ENCODE measurements at places on chromosomes 5 and 9.
A peak's percentile ranks its signal among the peaks of the same experiment; 100 is the strongest.

DNA sequence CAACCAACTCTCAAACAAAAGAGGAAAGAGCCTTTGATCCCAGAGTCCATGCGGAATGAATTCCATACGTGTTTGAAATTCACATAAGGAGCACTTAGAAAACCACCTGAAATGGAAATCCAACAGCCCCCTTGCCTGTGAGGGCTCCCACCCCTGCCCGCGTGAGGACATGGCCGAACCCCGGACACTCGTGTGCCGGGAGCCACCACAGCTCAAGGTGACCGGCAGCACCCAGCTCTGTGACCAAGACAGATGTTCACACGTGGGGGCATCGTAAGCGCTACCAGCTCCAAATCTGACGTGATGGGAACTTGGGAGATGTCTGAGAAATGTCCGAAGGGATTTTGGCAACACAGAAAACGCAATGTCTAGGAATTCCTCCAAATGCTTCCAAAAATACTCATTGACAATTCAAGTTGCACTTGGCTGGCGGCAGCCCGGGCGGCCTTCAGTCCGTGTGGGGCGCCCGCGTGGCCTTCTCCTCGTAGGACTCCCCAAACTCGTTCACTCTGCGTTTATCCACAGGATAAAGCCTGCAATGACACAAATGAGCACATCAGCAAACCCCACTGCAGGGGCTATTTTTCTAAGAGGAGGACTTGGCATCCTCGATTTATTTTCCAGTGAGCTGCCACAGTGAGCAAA is 23.2 kb upstream of the TERT start:
- no peak for DNase-seq

- DNase-seq: no peak
Observed at GRCh38 chr5:1368236-1368635, 23.3 kb upstream of the CLPTM1L start.

DNA sequence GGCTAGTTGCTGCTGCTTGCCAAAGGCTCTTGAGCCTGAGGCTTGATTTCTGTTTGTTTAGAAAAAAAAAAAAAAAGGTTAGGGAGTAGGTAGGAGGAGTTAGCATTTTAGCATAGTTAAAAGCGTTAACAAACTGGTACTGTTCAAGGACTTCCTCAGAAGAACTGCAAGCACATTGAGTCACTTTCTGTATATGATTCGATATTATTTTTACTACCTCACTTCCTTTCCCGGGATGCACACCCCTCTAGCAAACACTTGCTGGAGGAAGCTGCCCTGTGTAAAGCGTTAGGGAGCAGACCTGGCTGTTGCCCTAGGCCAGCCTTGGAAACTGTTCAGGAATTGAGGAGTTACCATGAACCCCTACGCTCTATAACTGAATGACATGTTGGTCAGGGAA is 15.7 kb upstream of the CEP120 start:
- DNase-seq: no peak

- no peak for DNase-seq
Observed at GRCh38 chr5:171308453-171309275, at the start of gene TLX3. Gene TLX3, plus strand, starts transcription at chr5:171309248. Its CDS starts 118 bp downstream, at chr5:171309366.

- no peak for DNase-seq
Observed at GRCh38 chr9:99377790-99378775, 156.0 kb downstream of the SEC61B start.

GRCh38 chr5:39520232-39520572 is 95.4 kb upstream of the DAB2 start:
- DNase-seq: no peak

DNA sequence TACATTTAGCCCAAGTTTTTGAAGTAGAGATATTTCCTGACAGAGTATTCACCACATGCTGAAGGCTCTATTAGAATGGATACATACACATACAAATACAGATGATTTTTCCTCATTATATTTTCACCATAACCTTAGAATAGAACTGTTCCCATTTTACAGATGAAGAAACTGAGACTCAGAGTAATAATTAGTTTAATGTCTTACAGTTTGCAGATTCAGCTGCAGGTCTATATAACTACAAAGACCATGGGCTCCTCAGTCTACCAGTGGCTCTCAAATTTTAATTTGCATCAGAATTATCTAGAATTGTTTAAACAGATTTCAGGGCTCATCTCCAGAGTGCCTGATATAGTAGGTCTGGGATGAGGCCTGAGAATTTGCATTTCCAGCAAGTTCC is 64.4 kb downstream of the GRAMD2B start:
- DNase-seq: no peak

- no peak for DNase-seq
Observed at GRCh38 chr5:78760770-78761169, 112.2 kb upstream of the LHFPL2 start.

GRCh38 chr5:307306-307705 is 14.2 kb upstream of the AHRR start:
- no peak for DNase-seq

DNA sequence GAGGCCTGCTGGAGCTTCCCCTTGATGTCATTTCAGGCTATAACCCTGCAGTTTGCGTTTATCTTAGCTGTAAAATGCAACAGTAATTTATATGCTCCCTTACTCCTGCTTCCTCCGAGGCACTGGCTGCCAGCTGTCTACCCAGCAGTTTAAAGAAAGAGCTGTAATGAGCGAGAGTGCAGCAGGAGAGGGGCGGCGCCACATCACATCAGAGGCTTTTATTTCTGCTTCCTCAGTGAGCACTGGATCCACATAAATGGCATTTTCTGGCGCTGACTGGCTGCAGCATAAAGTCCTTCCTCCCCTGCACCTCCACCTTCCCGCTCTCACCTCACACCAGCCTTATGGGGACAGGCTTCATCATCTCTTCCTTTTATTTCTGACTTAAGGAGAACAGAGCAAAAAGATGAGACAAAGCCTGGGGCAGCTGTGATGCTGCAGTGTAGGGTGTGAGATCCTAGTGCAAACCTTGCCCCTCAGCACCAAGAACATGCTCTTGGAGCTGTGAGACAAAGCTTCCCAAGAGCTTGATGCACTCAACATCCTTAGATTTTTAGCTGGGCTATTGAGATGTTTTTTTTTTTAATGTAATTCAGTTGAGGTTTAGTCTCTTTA is 829.6 kb upstream of the ZNF608 start:
- DNase-seq: no peak

DNA sequence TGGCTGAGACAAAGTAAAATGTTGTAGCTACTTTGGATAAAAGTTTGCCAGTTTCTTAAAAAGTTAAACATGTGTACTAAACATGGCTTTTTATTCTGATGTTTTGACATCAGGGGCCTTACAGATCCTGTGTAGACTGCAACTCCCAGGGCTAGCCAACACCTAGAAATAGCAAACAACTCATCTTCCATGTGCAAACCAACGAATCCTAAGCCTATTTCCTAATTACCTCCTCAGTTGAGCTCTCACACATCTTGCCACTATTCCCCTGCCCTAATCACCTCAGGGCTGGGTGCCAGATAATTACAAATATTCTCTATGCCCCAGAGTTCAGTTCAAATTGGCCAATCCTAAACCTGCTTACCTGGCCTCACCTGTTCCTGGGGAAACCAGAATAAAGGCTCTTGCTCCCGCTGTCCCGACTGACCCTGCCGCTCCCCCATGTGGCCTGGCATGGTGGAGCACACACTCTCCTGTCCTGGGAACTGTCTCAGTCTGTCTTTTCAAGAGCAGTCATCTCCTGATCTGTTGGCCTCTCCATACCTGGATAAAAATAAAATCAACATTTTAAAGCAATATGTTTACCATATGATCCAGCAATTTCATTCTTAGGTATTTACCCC is 37.1 kb upstream of the FAM169A start:
- DNase-seq: no peak

DNA sequence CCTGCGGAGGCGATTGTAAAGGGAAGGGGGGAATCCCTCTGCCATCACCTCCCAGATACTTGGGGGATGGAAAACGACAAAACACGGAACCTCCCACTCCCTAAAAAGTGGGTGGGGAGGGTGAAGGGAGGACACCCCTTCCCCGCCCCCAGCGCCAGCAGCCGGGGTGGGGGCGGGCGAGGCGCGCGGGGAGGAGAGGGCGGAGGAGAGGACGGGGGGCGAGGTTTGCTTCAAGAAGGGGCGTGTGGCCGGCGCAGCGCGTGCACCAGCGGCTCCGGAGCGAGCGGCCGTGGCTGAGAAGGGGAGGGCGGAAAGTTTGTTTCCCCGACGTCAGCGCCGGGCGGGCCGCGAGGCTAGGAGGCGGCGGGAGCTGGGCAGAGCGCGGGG is at the start of gene PRRX2:
Gene PRRX2, plus strand, starts transcription at position 259 of the 387 bp plus-strand sequence. CDS start 221 bp downstream, outside the sequence.
- no peak for DNase-seq

DNA sequence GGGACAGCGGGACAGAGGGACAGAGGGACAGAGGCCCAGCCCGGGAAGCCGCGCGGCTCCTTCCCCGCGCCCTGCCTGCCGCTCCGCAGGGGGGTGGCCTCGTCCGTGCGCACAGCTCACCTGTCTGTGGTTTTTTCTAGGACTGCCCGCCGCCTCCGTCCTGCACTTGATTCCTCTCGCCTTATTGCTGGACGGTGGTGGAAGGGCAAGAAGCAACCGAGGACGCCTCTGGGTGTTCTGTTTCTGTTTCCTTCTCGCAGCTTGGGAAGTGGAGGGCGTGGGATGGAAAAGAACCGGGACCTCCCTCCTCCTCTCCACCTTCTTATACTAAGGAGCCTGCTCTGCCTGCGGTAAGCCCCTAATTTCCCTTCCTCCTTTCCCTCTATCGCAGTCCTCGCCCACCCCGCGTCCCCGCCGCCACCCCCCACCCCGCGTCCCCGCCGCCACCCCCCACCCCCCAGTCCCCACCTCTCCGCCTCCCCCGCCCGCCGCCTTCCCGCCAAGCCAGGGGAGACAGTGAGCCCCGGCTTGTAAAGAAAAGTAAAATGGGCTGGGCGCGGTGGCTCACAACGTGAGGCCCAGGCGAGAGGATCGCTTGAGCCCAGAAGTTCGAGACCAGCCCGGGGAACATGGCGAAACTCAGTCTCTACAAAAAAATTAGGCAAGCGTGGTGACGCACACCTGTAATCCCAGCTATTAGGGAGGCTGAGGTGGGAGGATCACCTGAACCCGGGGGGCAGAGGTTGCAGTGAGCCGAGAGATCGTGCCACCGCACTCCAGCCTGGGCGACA is 9.6 kb upstream of the FLT4 start:
- no peak for DNase-seq

GRCh38 chr5:56839062-56839461 is 23.7 kb downstream of the MAP3K1 start:
- no peak for DNase-seq

DNA sequence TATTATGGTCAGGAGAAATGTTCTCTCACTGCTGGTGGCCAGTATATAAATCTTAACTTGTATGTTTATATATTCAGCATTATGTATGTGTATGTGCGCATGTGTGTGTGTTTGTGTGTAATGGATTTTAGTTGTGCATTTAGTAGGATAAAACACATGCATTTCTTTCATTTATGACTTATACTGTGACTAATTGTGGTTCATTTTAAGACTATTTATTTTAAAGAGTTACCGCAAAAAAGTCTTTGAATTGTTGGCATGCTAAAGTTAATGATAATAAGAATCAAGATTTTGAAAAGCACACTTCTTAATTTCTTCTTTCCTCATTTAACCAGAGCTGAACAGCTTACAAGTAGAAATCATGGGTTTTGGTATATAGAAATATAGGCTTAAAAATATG is 60.9 kb downstream of the RAI14 start:
- DNase-seq: no peak

DNA sequence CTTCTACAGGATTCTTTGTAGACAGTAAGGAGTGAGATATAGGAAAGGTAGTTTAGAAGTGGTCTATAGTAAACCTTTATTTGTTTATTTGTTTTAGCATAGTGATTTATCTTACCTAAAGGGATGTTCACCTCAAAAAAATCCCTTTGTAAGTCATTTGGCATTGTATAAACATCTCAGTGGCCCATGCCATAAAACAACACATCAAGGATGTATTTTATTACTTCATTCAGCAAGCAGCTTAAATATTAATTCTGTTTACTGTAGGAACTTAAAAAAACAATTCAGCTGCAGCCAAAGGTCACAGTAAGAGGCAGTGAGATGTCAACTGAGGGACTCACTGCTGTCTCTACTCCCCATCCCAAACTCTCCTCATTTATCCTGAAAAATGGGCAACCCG is 452.7 kb downstream of the HINT1 start:
- DNase-seq: no peak

GRCh38 chr5:169650701-169651331 is 13.7 kb downstream of the DOCK2 start:
- no peak for DNase-seq

- DNase-seq: no peak
Observed at GRCh38 chr5:41790038-41790776, 80.0 kb downstream of the OXCT1 start.

DNA sequence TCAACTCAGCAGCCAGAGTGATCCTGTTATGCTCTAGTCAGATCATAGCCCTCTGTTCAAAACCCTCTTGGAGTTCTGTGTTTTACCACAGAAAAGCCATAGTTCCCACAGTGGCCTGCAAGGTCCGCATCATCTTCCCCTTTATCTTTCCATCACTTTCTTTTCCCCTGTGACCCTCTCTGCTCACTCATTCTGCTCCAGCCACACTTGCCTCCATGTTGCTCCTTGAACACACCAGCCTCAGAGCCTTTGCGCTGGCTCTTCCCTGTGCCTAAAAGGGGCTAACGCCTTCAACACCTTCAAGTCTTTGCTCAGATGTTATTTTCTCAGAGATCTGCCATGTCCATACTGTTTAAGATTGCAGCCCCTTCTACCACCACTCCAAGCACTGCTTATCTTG is 26.3 kb downstream of the CSF2 start:
- no peak for DNase-seq

- DNase-seq: peak; percentile 66
Observed at GRCh38 chr5:40679148-40679912, 385 bp upstream of the PTGER4 start.

DNA sequence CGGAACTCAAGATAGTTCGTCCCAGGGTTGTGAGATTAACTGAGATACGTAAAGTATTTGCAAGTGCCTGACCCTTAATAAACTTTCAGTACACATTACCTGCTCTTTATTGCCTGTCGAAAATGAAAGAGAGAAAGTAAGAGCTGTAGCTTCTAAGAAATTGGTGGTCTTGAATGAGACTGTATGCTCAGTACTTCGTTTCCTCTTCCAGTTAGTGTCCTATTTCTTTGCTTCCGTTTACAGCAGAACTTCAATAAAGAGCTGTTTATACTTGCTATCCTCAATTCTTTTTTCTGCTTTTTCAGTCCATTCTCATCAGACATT is 534 bp downstream of the SRFBP1 start:
- DNase-seq: no peak

GRCh38 chr9:97459326-97459725 is 42.1 kb upstream of the TMOD1 start:
- DNase-seq: no peak

Measured in activated CD4-positive, CD25-positive, alpha-beta regulatory T cell (primary cell).